ENCODE measurements at places on chromosomes 7 and 10.

GRCh38 chr7:66105263-66105748, 9.3 kb upstream of the CRCP start:
- DNase-seq: no peak

GRCh38 chr10:12338981-12339380, 10.4 kb upstream of the CAMK1D start:
- no peak for DNase-seq

DNA sequence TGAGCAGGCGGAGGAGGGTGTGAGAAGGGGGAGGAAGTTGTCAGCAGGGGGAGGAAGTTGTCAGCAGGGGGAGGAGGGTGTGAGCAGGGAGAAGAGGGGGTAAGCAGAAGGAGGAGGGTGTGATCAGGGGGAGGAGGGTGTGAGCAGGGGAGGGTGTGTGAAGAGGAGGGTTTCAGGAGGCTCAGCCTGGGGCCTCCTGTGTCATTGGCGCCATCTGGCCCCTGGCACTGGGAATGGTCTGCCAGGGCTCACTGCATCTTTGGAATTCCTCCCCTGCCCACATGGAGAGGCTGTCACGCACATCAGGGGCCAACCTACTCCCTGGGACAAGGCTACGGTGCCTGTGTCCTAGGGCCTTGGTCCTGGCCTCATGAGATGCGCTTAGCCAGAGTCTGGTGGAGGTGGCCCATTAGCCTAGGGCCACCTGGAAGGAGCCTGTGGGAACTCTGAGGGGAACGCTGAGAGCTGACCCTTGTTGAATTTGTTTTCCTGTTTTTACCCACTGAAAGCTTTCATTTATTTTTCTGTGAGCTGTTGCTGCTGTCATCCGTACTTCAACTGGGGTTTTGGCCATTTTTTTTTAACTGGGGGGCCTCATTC, 18.0 kb downstream of the CAMK2B start:
- DNase-seq: peak; percentile 49

- peak; percentile 8 for DNase-seq
Measured at GRCh38 chr10:123573236-123574108, 92.7 kb upstream of the GPR26 start.

- no peak for DNase-seq
Measured at GRCh38 chr10:97412891-97413304, 11.8 kb upstream of the RRP12 start.

- DNase-seq: no peak
Measured at GRCh38 chr7:20064181-20064970, 152.8 kb downstream of the MACC1 start.

GRCh38 chr7:94396037-94396431, 1.3 kb downstream of the COL1A2 start:
- DNase-seq: no peak

GRCh38 chr7:158876984-158877383, 20.6 kb downstream of the DYNC2I1 start:
- DNase-seq: no peak

GRCh38 chr10:100709146-100710082, 36.0 kb upstream of the PAX2 start:
- DNase-seq: no peak

DNA sequence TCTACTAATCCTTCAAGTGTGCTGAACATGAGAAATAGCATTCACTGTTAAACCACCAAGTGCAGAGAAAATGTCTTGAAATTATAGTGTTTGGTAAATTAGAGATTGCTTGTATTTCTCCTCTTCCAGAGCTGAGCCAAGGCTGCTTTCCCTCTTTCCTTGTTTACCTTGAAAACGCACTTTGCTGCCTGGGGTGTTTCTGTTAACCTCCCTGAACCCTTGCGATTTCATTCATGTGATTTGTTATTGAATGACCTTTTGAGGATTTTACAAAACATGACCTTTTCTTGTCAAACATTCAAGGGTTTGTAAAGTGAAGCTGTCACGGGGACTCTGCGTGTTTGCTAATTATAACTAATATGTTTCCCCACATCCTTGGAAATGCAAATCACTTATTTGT, 169.4 kb downstream of the LRMDA start:
- DNase-seq: no peak
